Prostate gland (tissue), 2 donors: ENCODE measurements at places on chromosomes 2 and 18. TPM values are rescaled to one million over a fixed set of nuclear protein-coding genes. Genes with fewer than 3 reads are reported as not detected.

Gene LRRFIP1
- total RNA-seq, result 66.1 TPM

Gene POMC
- 2.6 TPM for total RNA-seq

Gene SULT1C4
- 2.2 TPM for total RNA-seq

Gene AP1S3
- total RNA-seq, result 2.7 TPM

Gene ANKRD30B
- 2.5 TPM for total RNA-seq

Gene TAF4B
- total RNA-seq, result 5.3 TPM

Gene TMEM200C
- total RNA-seq, result 3.4 TPM

Gene INO80B
- total RNA-seq, result 28.3 TPM

Gene NDC80
- 2.7 TPM for total RNA-seq

Gene ANKRD36B
- 57.9 TPM for total RNA-seq

Gene FBXO41
- total RNA-seq, result 7.4 TPM

Gene RHBDD1
- total RNA-seq, result 16.5 TPM

Gene CFAP210
- 1.0 TPM for total RNA-seq

Gene RASGRP3
- total RNA-seq, result 21.0 TPM

Gene HOXD8
- total RNA-seq, result 30.8 TPM

Gene ST6GAL2
- total RNA-seq, result 2.4 TPM

Gene NXPH2
- total RNA-seq, result not detected

Gene PJVK
- 4.7 TPM for total RNA-seq

Gene ROCK2
- total RNA-seq, result 32.2 TPM

Gene VIT
- total RNA-seq, result 2.0 TPM

Gene TFCP2L1
- total RNA-seq, result 25.7 TPM

Gene TANC1
- 39.7 TPM for total RNA-seq

Gene SPP2
- not detected for total RNA-seq

Gene MARCO
- total RNA-seq, result not detected

Gene YES1
- 116 TPM for total RNA-seq

Gene SLC35F6
- total RNA-seq, result 58.6 TPM

Gene VSNL1
- 4.4 TPM for total RNA-seq

Gene COPS7B
- 20.4 TPM for total RNA-seq

Gene NTSR2
- total RNA-seq, result not detected

Gene NMUR1
- 4.3 TPM for total RNA-seq

Gene NYAP2
- total RNA-seq, result not detected

Gene PID1
- 14.0 TPM for total RNA-seq

Gene IHH
- 3.2 TPM for total RNA-seq

Gene TRIP12
- 289 TPM for total RNA-seq

Gene SCN2A
- 1.4 TPM for total RNA-seq

Gene AQP12A
- not detected for total RNA-seq

Gene ZNF385B
- total RNA-seq, result 35.7 TPM

Gene CIB4
- 0.46 TPM for total RNA-seq

Gene TXNDC2
- total RNA-seq, result not detected

Gene NUP35
- 14.8 TPM for total RNA-seq

Gene IFIH1
- total RNA-seq, result 14.7 TPM

Gene OXER1
- total RNA-seq, result 4.5 TPM

Gene CYP27A1
- 97.7 TPM for total RNA-seq
